Activated naive CD4-positive, alpha-beta T cell treated with anti-CD3 and anti-CD28 coated beads, Interleukin-2, amount 10 ng/mL, durations not matched to agents 7 days and 5 days (primary cell): ENCODE measurements at places on chromosomes 2 and 18.

DNA sequence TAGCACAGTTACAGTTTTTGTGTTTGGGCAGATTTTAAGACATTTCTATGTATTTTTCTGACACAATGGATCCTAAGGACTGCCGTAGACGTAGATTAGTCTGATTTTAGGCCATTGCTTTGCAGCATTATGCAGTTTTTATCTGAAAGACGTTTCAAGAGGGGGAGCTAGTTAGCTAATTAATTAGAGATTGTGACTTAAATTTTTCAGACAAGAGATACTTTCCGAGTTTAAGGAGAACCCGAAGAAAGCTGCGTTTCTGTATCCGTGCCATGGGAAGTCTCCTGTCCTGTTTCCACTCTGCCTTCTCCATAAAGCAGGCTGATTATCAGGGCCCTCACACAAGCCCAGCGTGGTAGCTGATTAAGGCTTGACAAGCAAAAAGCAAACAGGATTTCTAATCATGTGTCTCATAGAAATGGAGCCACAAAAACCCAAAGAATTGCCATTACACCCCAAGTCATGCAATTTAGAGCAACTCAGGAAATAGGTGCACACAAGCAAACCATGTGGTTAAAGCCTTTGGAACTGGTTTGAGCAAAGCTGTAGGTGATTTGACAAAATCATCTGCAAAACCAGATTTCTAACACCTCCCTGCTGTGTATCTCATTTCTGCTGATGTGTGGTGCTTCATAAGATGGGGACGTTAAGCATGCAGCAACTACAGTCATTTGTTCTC, 808.1 kb downstream of the RNF144A start:
- peaks cover 38% of the 10 kb centered on the region for H3K4me1 ChIP-seq
- DNase-seq = peak; percentile 34
- H3K27ac ChIP-seq = peak overlapping the region; percentile 90
- H3K4me3 ChIP-seq = peak overlapping the region; percentile 66
- H3K27me3 ChIP-seq = no peaks in the 10 kb centered on the region

GRCh38 chr2:208269091-208269490, 3.0 kb downstream of the PIKFYVE start:
- no peak overlapping the region for H3K4me3 ChIP-seq
- DNase-seq = no peak
- H3K36me3 ChIP-seq = peaks cover 31% of the 10 kb centered on the region
- peaks cover 48% of the 10 kb centered on the region for H3K4me1 ChIP-seq

DNA sequence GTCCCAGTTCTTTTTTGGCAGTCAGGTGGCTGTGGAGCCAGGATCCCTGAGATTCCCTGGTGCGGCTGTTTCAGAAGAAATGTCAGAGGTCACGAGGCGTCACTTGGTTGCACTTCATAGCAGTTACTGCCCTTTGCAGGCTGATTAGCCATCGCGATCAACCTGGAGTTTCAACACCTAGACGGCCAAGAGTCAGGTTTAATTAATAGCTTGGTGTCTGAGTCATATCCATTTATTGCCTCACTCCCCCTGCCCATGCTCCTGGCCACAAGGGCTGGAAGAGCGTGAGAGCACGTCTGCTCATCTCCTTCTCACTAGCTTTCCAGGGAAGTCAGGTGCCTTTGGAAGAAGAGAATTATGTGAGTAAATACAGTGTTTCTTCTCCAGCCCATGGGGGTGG, 552.3 kb downstream of the TSN start:
- DNase-seq = no peak
- H3K4me3 ChIP-seq = no peak overlapping the region
- no peaks in the 10 kb centered on the region for H3K36me3 ChIP-seq

DNA sequence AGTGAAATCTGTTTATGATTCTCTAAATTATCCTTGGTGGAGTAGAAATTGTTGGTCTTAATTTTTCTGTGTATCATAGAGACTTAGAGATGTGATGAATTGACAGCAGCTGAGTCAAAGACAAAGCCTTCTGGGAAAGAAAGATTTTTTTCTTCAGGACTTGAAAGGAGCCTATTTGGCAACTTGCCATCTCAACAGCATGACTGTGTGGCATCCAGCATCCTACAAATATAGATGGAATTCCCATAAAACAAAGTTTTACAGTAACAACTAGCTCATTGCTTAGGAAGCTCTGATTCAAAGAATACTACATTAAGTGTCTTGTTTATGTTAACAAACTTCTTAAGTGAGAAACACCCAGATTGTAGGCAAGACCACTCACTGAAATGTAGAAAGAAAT, 79.2 kb upstream of the SETBP1 start:
- no peak for DNase-seq
- H3K27ac ChIP-seq = no peak overlapping the region
- H3K4me1 ChIP-seq = no peaks in the 10 kb centered on the region
- no peaks in the 10 kb centered on the region for H3K27me3 ChIP-seq

DNA sequence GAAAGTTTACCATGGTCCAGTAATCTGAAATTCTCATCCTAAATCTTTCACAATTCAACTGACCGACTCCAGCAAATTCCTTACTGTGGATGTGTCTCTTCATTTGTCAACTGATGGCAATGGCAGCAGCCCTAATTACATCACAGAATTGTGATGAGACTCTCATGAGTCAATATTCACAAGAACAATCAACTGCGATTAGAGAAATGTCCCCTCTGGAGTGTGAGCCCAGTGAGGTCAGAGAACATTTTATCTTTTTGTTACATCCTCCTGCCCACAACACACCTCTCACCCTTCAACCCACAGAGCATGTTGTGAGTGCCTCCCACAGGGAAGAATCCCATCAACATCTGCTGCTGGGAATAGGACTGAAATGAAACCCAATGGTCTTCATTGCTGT, 73.6 kb downstream of the CD226 start:
- no peaks in the 10 kb centered on the region for H3K27me3 ChIP-seq
- H3K27ac ChIP-seq = no peak overlapping the region
- DNase-seq = no peak
- no peak overlapping the region for H3K4me3 ChIP-seq
- H3K36me3 ChIP-seq = peaks cover 58% of the 10 kb centered on the region

GRCh38 chr2:166727095-166727494, 161.2 kb upstream of the XIRP2 start:
- no peak overlapping the region for H3K4me3 ChIP-seq
- no peak for DNase-seq
- H3K4me1 ChIP-seq = no peaks in the 10 kb centered on the region
- no peaks in the 10 kb centered on the region for H3K27me3 ChIP-seq

- H3K4me1 ChIP-seq = no peaks in the 10 kb centered on the region
- DNase-seq = no peak
Measured at GRCh38 chr2:44895061-44895460, 46.4 kb upstream of the SIX3 start.
